LNCaP clone FGC (cell line): ENCODE measurements at places on chromosomes 6 and 20.
A peak's percentile ranks its signal among the peaks of the same experiment; 100 is the strongest.

DNA sequence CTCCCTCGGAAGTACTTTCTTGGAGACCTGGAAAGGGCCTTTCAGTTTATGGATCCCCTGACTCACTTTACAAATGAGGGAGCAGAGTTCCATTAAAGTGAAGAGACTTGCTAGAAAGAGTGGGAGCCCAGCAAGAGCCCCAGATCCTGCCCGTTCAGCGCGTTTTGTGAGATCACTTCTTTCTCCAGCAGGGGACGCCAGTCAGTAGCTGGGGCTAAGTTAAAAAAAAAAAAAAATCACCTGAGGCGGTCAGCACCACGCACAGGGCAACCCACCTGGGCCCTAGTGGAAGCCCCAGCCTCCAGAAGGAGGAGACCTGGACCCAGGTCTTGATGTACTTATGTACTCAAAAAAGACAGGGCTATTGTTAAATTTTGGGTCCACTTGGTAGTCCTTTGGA lies 274.5 kb upstream of the RNF24 start:
- DNase-seq: no peak

GRCh38 chr6:144797881-144798589 lies 512.9 kb downstream of the UTRN start:
- no peak for DNase-seq

DNA sequence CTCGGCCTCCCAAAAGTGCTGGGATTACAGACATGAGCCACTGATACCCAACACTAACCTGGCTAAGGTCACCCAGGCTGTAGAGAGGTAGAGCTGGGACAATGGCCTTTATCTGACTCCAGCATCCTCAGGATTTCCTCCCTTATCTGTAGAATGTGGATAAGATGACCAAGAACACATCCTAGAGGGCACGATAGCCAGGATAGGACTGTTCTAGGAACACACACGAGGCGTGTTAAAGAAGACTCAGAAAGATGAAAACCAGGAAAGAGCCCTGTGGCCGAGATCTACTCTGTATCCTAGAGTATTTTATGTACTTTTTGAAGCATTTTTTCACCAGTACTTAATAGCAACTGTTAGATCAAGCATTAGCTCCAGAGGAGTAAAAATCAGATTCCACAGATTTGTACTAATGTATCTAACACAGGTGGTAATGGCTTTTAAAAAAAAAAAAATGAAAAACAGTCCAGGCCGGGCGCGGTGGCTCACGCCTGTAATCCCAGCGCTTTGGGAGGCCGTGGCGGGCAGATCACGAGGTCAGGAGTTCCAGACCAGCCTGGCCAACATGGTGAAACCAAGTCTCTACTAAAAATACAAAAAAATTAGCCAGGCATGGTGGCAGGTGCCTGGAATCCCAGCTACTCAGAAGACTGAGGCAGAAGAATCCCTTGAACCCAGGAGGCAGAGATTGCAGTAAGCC lies 17.3 kb downstream of the PPP1R10 start:
- DNase-seq: no peak

- DNase-seq: no peak
Measured at GRCh38 chr20:400128-400453, 8.0 kb upstream of the RBCK1 start.

- DNase-seq: no peak
Measured at GRCh38 chr6:74073429-74073828, 377.4 kb downstream of the CD109 start.

GRCh38 chr20:19824861-19825260 lies 66.8 kb downstream of the RIN2 start:
- no peak for DNase-seq

- no peak for DNase-seq
Measured at GRCh38 chr20:20399531-20400500, 31.9 kb downstream of the INSM1 start.

GRCh38 chr20:24580855-24581254 lies 111.4 kb downstream of the SYNDIG1 start:
- no peak for DNase-seq

- DNase-seq: no peak
Measured at GRCh38 chr6:125100074-125100652, 53.4 kb upstream of the TPD52L1 start.

GRCh38 chr6:161406646-161407045 lies 132.8 kb upstream of the AGPAT4 start:
- DNase-seq: no peak

DNA sequence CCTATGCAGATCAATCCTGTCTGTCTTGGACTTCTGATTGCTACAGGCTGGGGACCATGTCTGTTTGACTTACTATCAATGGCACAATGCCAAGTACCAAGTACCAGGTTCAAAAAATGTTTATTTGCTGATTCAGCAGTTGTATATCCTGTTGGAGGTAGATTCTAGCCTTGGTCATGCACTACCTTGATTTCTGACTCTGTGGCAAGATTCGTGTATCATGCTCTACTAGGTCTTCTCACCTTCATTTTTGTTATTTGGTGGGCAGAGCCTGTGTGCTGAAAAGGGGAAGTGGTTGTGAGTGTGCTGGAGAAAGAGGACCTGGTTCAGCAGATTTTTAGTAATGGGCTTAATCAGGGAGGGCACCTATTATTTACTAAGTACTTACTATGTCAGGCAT lies 192.4 kb upstream of the MYLIP start:
- DNase-seq: no peak

DNA sequence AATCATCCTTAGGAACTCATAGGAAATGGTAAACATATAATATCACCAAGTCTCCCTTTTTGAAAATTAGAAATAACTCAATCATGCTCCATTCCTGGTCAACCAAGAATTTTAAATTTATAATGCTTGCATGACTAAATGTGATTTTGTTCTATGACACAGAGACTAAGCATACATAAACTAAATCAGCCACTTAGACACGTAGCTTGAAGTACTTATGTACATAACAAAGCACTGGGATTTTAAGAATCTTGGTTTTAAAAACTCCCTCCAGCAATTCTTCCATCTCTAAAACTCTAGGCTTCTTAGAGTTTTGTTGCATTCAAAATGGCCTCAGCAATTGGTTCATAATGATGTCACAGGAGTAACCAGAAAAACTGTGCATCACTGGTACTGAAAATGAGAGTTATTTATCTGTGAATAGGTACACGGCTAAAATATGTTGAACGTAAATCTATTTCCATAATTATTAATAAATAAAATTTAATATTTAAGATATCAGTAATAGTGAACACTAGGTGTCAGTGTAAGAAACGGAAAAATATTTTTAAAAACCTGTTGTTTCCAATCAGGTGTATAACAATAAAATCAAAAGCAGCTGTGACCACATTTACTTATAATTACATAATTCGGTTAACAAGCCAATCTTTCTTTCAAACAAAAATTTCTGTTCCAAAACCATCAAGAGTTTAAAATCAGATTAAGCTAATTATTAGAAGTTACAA lies 241.6 kb upstream of the RUNX2 start:
- no peak for DNase-seq

- no peak for DNase-seq
Measured at GRCh38 chr6:148999501-148999900, 252.7 kb downstream of the UST start.

DNA sequence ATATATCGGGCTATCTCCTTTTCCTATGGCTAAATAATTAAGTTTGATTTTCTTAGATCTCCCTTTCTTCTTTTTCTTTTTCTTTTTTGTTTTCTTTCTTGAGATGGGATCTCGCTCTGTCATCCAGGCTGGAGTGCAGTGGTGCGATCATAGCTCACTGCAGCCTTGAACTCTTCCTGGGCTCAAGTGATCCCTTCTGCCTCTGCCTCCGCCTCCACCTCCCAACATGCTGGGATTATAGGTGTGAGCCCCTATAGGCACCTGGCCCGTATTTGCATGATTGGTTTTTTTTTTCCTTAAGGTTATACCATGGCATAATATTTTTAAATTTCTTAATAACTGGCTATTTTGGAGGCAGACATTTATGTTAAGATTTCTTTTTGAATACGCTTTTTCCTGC lies 106.3 kb downstream of the SCAF8 start:
- no peak for DNase-seq

GRCh38 chr20:20229595-20229994 lies 138.3 kb upstream of the INSM1 start:
- DNase-seq: no peak

- no peak for DNase-seq
Measured at GRCh38 chr6:98841621-98842341, 7.4 kb downstream of the POU3F2 start.

DNA sequence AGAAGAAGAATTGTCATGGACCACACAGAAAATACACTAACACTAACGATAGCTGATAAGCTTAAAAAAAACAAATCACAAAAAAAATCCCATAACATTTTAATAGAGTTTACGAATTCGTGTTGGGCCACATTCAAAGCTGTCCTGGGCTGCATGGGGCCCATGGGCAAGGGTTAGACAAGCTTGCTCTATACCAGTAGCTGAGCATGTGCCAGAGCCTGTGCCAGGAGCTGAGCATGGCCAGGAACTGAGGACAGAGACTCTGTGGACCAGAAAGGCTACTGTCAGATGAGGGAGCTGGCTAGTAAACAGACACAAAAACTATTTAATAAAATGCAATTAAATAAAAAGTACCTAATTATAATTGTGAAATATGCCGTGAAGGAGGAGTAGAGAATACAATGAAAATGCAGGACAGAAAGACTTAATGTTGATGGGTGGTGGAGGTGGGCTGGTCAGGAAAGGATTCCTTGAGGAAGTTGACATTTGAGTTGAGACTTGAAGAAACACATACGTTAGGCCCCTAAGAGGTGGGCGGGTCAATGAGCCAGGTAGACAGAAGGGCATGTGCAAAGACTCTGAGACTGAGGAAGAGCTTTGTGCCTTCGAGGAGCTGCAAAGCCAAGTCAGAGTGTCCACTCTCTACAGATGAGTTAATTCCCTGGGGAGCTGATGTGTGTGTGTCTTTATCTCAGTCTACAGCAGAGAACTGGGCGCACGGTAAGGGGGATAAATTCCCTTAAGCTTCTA lies 66.1 kb downstream of the JPH2 start:
- DNase-seq: no peak

DNA sequence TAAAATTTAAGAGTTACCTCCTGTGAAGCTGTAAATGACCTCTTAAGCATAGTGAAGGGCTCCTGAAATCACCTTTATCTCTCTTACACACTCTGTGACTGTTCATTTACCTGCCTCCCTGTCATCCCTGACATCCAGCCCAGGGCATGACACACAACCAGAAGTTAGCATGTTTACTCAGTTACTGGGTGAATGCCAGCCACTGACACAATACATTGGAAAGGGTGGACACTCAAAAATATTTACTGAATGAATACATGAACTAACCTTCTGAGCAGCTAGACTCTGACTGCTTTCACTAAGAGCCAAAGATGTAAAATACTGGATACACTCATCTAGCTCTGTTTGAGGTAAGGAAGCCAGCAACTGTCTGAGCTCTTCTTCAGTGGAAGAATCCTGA lies 25.3 kb downstream of the SERAC1 start:
- DNase-seq: peak; percentile 82

DNA sequence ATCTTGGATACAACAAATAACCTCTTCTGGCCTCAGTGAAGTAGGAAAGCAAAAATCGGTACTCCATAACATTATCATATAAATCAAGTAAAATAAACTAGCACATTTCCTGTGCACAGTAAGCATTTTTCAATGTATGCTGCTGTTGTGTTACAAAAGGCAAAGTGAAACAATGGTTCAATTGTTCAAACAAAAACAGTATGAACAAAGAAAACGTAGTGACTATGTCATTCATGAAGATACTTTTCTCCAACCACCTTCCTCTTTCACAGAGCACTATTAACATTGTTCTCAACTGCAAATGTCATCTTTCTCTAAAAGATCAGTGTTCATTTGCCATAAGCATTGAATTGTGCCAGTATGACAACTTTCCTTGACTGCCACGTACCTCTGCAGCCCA lies 318.6 kb upstream of the PRDM1 start:
- DNase-seq: no peak

DNA sequence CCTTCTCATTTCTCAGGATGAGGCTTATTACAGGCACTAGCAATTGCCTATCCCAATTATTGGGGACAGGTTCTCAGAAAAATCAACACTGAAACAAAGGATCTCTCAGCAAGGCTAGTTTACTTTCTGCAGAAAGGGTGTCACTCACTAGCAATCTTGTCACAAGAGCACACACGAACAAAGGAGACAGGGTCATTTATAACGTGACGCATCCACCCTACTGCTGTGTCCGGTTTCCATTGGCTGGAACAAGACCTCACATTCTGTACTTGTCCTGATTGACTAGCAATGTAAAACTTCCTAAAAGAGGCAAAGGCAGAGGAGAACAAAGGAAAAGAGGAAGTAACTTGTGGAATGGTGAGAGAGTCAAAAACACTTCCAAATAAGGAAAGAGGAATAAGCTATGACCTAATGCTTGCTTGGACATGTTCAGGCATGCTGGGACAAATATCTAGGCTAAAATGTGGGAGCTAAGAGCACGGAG lies 160.2 kb upstream of the STXBP5 start:
- no peak for DNase-seq

DNA sequence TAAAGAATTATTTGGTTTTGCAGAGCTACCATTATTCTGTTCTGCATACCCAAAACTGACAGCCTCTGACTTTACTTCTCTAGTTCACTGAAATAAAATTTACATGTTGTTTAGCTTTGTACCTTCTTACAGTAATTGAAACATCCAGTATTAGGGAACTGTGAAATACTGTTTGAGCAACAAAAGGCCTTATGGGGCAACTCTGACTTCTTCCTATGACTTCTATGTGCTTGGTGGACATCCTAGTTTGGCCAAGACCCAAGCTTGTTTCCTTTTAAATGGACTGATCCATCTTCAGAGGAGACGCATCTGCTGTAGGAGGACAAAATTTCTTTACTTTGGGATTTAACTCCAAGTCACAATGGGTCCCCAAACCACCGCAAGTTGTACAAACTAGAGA lies 44.7 kb downstream of the NR2E1 start:
- DNase-seq: no peak

- peak; percentile 33 for DNase-seq
Measured at GRCh38 chr6:143634486-143634885, 43.3 kb upstream of the PHACTR2 start.

DNA sequence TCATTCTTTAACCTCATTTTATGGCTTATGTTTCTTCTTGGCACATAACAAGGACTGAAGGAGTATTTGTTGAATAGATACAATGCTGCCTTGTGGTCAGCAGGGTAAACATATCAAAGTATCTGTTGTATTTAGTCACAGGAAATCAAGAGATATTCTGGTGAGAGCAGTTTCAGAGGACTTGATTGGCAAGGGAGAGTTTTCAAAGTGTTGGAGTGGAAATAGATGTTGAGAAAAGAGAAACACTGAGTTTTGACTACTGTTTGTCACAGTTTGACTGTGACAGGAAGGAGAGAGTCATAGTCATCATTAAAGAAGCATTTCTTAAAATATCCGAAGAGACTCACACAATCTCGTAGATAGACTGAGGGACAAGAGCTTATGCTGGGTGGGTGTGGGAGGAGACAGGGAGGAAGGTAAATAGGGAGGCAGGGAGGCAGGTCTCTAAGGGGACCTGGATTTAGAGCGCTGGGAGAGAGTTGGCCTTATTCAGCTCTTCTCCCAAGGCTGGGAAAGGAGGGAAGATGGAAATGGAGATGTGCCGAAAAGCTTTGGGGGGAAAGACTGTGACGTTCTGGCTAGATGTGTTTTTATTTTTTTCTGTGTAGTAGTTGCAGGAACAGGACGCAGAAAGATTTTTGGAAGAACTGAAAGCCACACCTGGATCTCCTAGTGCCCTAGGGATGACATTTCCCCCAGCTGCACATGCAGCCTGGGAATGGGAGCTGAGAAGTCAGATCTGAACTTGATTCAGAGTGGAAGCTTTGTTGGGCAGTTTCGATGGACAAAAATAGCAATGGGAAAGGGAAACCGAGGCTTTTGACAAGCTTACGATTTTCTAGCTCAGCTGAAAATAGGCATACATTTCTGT lies 65.0 kb upstream of the IFNGR1 start:
- DNase-seq: no peak
